ENCODE measurements at places on chromosomes 11 and 22.

- DNase-seq = no peak
These were observed 60.8 kb upstream of the POU2AF1 start for GRCh38 chr11:111439901-111440300.

- DNase-seq = no peak
These were observed 2.4 kb downstream of the PACS1 start for GRCh38 chr11:66072518-66072917.

GRCh38 chr22:41831828-41832552, 915 bp upstream of the SREBF2 start:
- DNase-seq = no peak

- DNase-seq = no peak
These were observed 76.9 kb upstream of the CTSC start for GRCh38 chr11:88414385-88414861.

DNA sequence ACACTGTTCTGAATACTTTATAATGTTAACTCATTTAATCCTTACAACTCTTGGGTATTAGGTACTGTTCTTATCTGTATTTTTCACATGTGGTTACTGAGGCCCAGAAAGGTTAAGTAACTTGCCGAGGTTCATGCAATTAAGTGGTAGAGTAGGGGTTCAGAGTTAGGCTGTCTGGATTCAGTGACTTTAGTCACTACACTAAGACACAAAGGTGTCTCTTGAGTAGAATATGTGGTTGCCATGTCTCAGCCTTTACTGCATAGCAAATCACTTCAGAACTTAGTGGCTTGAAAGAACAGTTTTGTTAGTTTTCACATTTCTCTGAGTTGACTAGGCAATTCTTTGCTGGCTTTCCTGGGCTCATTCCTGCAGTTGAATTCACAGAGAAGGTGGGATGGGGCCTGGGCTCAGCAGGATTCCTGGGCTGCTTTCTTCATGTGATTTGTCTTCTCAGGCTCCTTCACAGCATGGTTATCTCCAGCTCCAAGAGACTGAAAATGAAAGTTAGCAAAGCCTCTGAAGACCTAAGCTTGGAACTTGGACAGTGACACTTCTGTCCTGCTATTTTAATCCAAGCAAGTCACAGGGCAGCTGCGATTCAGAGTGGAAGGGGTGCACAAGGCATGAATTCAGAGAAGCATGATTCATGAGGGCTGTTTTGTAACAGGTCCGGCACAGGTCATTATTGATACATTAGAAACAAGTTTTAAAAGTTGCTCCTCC, 68.3 kb downstream of the SPECC1L start:
- DNase-seq = no peak

DNA sequence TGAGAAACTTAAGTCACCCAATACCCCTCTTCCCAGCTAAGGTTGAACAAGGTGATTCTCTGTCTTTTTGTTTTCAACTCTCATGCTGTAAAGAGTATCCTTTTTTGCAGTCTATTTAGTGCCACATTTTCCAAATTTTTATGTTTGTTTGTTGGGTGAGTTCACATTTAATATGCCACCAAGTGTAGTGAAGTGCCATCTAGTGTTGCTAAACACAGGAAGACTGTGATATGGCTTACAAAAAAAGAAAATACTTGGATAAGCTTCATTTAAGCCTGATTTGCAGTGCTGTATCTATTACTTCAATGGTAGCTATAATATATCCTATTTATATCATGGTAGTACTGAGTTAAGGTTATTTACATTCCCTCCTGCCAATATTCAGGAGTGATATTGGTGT, 319.2 kb upstream of the CHORDC1 start:
- DNase-seq = no peak

DNA sequence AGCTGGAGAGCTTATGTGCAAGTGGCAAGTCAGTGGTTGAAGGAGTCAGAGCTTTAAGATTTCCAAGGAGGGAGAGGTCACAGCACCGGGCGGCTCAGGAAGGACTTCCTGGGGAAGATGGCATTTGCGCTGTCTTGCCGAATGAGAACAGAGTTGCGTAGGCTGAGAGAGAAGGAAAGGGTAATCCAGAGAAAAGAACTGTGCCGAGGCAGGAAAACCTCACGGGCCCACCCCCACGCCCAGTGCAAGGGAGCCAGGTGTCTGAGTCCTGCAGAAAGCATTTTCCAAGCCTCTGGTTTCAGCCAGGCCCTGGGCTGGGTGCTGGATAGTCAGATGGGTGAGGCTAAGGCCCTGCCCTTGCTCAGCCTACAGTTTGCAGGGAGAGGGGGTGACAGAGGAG, 3.2 kb upstream of the AP1B1 start:
- DNase-seq = no peak

- DNase-seq = no peak
These were observed 7.9 kb upstream of the CYTH4 start for GRCh38 chr22:37274380-37274862.

DNA sequence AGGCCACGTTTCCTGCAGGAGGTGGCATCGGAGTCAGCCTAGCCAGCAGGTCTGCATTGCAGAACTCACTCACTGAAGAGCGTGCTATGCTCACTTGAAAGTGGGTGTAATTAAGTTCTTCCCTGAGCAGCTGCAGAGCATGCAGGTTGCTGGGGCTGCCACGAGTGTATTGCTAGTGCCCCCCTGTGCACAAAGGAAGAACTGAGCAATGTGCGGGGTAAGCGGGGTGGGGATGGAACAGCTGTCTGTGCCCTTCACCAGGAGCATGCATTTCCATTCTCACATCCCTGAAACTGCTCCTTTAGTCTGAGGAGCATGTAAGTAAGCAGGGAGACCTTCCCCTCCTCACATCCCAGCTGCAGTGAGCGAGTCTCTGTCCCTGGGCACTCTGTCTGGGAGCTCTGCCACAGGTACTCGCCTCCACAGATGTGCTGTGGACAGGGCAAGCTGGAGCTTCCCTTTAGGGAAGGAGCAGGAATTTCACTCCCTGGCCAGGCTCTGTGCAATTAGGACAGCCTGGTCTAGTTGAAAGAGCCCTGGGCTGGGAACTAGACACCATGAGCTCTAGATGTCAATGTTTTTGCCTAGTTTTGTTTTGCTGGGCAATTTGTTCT, 1031.8 kb downstream of the NTM start:
- no peak for DNase-seq

DNA sequence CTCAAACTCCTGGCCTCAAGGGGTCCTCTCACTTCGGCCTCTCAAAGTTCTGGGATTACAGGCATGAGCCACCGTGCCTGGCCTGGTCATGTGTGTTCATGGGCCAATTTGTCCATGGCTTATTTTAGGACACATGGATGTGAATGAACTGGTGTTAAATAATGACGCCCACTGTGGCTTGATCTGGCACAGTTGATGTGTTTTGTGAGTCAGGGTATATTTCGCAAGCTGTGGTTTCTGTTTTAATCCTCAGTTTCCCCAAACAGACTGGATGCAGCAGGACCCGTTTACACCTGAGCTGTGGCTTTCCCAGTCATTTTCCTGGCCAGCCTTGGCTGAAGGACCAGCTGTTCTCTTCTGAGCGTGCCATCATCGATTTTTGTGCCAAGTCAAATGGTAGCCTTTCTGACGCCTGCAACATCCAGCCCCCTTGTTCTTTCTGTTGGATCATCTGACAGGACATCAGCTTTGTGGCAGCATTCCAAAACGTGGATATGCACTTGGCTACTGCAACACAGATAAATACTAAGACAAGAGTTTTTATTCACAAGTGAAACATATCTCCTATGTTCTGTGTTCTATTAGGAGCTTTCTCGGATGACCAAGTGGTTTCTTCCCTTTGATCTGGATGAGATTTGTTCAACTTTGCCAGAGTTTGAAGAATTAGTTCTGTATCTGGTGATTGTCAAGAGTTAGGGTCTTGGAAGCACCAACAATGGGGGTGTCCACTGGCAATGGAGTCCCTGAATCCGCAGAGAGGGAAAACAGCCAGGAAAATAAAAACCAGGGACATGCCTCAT, 40.0 kb upstream of the SEPTIN5 start:
- DNase-seq = no peak

GRCh38 chr11:29293825-29294224, 723.0 kb downstream of the KCNA4 start:
- DNase-seq = no peak

DNA sequence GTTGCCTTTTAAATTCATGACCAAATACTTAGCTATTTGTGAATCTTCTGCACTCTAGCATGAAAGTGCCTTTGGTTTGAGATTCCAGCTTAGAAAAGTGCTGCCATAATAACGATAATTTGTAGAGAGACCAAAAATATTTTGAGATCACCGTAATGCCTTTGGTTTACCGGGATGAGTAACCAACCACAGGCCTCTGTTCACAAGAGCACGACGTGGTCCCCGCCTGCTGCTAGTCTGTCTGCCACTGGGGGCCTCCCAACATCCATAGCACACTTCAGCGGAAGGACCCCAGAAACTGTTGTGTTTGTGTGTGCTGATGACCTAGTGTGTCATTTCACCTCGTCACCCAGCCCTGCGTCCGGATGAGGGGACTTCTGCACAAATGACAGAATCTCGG, 67.0 kb upstream of the RASSF10 start:
- DNase-seq = no peak

- DNase-seq = no peak
These were observed 2.7 kb downstream of the P2RY6 start for GRCh38 chr11:73274722-73275380.

GRCh38 chr11:94934362-94934761, 39.0 kb downstream of the CWC15 start:
- no peak for DNase-seq

GRCh38 chr11:79189055-79189454, 251.8 kb downstream of the TENM4 start:
- no peak for DNase-seq
